ENCODE measurements at places on chromosomes 3 and 15. TPM values are rescaled to one million over a fixed set of nuclear protein-coding genes. Genes with fewer than 3 reads are reported as not detected.

Gene KLHL6
- polyA plus RNA-seq = 0.46 TPM

Gene PRR20G
- polyA plus RNA-seq = not detected

Gene TIGIT
- 0.04 TPM for polyA plus RNA-seq

Gene INKA1
- polyA plus RNA-seq = 4.2 TPM

Gene TFDP2
- polyA plus RNA-seq = 22.2 TPM

DNA sequence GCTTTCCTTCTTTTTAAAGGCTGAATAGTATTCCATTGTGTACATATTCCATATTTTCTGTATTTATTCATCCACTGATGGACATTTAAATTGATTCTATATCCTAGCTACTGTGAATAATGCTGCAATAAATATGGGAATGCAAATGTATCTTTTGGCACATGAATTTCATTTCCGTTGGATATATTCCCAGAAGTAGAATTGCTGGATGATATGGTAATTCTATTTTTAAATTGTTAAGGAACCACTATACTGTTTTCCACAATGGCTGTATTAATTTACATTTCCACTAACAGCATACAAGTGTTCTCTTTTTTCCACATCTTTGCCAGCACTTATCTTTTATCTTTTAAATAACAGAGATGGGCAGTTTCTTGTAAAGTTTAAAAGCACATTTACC lies 302.7 kb downstream of the CTNNB1 start:
- no peak for DNase-seq

GRCh38 chr15:70179309-70179892 lies 81.7 kb upstream of the TLE3 start:
- no peak for DNase-seq

DNA sequence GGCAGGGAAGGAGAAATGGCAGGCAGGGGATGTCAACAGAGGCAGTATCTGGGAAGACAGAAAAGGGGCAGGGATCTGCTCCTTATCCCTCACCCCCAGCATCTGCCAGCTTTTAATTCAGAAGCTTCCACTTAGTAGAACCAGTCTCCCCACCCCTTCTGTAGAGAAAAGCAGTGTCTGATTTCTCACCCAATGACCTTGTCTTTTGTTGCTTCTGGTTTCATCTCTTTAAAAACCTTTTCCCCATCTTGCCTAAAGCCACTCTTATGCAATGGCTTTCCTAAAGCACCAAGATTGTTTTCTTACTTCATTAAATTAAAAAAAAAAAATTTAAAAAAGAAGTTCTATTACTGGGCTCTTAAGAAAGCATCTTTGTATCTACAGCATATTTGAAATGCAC lies 27.8 kb downstream of the ARHGEF3 start:
- no peak for DNase-seq

- DNase-seq = no peak
These were observed 185.2 kb upstream of the DNAJC19 start for GRCh38 chr3:181174676-181175233.

GRCh38 chr15:75921732-75922703 lies 18.3 kb downstream of the FBXO22 start:
- peak; percentile 34 for DNase-seq

GRCh38 chr3:120775411-120775810 lies 32.9 kb downstream of the GTF2E1 start:
- no peak for DNase-seq

All from heart left ventricle (tissue), 16 donors.